IPS-NIHi11 (cell line): ENCODE measurements at places on chromosomes 3 and 15.

DNA sequence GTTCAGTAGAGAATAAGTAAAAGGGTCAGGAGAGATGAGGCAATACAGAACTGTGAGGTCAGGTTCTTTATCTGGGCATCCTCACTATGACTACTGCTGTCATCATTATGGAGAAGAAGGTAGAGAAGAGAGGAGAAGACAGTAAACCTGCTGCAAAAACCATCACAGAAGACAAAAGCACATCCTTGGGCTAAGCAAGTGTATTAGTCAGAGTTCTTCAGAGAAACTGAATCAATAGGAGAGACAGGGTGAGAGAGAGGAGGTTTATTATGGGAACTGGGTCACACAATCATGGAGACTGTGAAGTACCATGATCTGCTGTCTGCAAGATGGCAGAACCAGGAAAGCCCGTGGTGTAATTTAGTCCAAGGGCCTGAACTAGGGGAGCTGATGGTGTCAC, 9.5 kb upstream of the ABHD17C start:
- DNase-seq, result no peak

DNA sequence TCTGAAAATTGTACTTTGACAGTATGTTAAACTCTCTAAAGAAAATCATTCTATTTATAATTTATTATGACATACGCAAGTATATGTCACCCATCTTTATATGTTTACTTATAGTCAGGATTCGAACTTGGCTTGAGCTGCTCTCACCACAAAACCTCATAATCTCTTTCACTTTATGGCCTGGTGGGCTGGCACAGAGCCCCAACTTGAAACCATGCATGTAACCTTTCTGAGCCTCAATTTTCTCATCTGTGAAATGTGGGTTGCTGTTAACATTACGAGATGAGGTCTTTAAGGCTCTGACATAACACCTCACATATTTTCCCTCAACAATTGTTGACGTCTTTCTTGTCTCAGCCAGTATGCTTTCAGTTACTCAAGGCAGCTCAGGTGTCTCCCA, 69.4 kb upstream of the PFN2 start:
- no peak for DNase-seq

DNA sequence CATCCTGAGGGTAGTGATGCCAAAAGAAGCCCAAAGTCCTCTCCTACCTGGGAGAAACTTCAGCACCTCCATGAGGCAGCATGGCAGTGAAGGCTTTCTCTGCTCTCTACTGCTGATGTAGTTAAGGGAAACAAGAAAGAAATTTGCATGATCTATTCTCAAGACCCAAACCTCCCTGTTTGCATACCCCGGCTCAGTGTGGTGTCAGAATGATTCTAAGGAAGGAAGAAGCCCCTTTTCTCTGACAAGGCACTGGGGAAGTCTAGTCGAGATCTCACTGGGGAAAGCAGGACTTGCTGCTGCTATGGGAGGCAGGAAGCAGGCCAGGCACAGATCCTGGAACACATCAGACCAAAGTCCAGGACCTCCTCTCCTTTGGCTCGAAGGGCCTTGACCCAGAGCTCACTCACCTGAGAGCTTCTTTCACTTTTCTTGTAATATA, 89.4 kb upstream of the ICE2 start:
- DNase-seq, result peak; percentile 21

DNA sequence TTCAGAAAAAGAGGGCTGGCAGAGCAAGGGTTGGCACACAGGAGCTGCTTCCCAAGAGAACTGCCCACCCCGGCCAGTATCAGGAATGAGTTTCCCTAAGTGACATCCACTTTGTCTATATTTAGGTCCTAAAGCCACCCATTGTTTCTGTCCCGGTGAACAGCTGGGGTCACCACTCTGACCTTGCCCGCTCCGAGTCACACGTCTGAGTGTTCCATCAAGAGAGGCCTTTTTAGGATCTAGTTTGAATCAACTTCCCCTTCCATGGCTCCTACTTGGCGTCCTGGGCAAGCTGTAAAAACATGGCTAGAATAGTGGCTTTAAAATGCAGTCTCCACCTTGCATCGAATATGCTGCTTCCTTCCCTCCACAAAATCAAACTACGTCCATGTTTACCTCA, 109.6 kb upstream of the ARHGEF3 start:
- no peak for DNase-seq

- no peak for DNase-seq
Measured at GRCh38 chr3:113186566-113186965, 24.8 kb upstream of the BOC start.

GRCh38 chr15:85607141-85607806, 187.5 kb downstream of the KLHL25 start:
- no peak for DNase-seq

DNA sequence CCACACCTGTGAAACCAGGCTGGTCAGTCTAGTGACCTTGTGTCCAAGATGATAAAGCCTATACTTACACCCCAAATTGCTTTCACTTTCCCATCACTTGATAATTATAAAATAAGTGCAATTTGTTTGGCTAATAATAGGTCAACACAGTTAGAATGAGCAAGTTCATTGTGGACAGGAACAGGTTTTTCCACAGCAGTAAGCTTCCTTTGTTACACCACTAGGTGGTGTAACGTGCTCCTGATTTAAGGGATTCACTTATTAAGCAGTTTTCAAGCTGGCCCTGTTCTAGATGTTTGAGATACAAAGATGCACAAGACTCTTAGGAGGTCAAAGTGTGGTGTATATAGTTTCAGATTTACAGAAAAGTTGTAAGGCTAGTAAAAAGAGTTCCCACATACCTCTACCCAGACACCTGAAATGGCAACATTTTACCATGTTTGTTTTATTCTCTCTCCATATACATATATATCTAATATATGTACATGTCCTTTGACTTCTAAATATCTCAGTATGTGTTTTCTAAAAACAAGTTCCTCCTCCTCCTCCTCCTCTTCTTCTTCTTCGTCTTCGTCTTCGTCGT, 6.8 kb upstream of the MFSD1 start:
- DNase-seq, result peak; percentile 47

DNA sequence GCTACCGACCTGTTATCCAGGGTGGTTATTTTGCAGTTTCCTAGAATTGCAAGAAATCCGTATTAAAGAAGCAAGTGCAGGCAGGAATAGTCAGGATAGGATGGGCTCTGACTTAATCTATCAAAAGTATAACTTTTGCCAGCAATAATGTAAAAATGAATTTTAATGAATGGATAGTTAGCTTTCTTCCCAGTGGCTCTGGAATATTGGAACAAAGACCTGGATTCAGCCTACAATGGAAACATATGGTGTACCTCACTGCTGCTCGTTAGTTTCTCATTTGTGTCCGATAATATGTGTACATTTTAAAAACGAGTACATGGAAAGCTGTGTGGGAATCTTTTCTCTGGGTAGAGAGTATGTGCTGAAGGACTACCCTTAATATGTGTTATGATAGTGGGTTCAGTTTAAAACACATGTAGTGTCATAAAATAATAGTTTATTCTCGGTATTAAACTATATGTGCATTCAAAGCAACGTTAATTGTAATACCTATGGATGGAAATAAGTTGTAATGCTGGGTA, 805 bp downstream of the SERPINI1 start:
- DNase-seq, result no peak

GRCh38 chr3:4943549-4943948, 35.7 kb upstream of the BHLHE40 start:
- DNase-seq, result peak; percentile 77

DNA sequence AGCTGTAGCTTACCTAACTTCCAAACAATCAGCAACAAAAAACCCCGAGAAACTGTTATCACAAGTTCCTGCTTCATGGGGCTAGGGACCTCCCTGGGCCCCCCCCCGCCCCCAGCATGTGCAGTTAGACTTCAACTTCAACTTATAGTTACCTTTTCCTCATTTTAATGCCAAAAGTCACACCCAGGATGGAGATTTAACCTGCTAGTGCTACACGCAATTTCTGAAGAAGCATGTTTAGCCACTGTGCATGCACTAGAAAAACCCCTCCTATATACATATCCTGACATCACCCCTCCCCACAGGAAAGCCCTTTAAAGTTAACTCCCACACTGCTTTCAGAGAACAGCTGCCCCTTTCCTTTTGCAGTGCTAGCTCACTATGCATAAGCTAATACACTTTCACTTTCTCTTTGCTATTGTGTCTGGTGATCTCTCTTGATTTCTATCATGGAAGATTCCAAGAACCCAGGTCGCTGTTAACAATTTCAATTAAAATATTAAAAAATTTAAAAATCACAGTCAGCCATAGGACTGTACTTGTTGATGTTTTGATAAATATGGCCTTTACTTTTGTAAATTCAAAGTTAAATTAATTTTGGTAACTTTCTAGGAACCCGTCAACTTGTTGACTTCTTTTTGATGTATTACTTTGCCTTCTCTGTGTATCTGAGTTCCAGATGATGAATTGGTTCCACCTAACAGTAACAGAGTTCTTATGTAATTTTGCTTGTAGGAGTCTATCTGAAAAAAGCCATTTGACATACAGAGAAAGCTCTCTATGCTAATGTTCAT, 75.2 kb upstream of the ACAD9 start:
- no peak for DNase-seq

DNA sequence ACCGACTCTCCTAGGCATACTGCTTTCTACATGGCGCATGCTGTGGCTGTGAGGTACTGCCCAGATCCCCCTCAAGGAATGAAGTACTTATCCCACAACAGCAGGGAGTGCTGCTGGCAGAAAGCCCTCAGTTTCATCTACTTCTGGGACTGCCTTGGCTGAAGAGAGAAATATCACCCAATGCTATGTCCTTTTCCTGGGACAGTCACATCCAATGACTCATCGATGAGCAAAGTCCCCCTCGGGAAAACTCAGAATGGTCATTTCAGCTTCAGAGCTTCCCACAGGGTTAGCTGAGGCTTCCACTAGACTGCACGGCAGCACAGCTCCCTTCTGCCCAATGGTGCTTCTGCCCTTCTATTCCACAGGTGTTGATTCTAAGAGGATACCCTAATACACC, 3.6 kb upstream of the NMD3 start:
- DNase-seq, result no peak

DNA sequence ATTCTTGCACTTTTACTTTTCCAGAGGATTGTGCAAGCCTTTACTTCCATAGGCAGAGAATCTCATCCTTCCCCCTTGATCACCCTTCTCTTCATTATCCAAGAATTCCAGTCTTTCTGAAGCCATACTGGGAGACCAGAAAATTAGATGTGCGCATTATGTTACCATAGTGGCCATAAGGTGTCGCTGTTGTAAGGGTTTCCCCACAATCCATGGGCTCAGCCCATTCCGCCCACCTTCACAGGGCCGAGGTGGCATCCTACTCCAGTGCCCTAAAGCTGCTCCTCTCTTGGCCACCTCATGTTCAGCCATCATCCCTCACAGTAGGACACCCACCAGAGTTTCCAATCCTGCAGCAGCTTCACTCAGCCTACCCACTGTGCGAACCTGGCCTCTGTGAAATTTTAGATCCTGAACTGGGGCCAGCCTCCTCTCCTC, 35.0 kb downstream of the CTSH start:
- DNase-seq, result peak; percentile 77

DNA sequence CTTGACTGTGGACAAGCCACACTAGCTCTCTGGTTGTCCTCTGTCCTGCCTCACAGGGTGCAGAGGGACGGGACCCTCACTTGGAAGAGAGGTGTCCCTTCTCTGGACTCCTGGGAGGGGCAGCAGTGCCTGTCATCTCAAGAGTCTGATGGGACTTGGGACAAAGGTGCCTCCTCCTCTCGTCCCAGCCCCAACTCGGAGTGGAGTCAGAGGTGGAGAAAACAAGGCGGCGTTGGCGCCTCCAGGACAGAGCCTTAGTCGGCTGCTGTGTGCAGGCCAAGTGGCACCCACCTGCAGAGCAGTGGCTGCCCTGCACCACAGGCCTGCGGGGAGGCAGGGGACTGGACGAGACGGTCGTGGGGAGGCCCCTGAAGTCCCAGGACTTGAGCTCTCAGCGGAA, 9.4 kb upstream of the SEC13 start:
- DNase-seq, result no peak

DNA sequence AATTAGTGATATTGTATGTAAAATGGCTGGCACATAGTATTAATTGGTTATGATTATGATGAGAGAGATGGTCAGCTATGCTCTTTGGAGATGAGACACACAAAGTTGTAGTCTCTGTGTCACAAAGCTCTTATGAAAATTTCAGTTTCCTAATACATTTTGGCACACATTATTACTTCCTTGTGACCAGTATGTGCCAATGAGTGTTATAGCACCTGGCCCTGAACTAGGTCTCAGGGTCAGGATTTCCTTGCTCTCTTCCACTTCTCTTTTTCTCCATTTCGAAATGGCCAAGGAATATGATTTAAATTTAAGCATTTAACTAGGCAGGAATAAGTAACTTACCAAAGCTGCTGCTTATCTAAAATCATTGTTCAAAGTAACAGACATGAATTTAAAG, 28.0 kb downstream of the TIPARP start:
- no peak for DNase-seq

DNA sequence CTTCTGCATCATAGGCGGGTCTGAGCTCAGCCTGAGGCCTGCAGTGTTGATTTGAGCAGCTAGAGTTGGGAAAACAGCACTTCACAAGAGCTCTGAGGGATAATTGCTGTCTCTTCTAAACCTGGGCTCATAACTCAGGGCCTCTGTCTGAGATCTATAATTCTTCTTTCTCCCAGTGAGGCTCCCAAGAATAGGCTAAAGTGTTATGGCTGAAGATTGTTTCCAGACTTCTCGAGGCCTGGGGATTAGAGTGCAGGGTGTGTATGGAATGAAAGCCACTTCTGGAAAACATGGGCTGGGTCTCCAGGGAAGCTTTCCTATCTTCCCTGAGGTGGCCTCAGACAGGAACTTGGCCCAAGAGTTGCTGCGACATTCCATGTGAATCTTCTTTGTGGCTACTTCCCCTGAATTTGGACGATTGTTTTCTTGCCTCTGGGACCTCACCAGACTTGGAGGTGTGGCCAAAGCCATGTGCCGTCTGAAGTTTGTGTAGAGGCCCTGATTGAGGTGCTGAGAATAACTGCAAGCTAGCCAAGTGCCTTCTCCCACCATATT, 26.5 kb downstream of the MTMR14 start:
- DNase-seq, result no peak

GRCh38 chr15:85580879-85581278, 200.5 kb downstream of the AKAP13 start:
- no peak for DNase-seq

GRCh38 chr3:69145688-69146087, 23.3 kb upstream of the LMOD3 start:
- no peak for DNase-seq

- no peak for DNase-seq
Measured at GRCh38 chr15:62739507-62739906, 303.0 kb upstream of the TPM1 start.

DNA sequence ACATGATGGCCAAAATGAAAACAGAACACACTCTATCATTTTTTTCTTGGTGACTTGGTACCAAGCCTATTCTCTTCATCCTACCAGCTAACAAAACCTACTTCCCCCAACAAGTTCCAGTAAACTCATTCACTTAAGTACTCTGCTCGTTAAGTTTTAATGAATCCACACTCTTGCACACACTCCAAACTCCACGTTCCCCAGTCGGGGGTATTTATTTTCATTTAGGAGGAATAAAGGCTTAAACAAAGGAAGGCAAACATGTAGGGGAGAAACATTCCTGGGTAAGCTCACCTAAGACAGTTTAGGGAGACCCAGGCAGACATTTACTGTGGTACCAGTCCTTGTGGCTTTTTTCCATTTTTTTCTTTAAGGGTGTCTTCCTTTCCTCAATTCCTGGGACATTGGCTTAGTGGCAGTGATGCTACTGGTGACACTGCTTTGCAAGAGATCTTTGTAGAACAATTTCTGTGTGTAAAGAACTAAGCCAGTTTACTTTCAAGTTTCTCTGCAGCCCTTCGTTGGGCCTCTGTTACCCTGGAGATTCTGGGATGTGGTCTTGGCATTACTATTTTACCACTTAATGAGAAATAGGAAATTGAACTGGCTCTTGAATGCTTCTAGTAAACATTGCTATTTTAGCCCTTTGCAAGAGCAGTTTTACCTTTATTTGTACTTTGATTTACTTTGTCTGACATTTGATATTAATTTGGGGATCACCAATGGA, 117.3 kb upstream of the C15orf61 start:
- DNase-seq, result no peak
